ENCODE measurements at places on chromosomes 3 and 15.
A peak's percentile ranks its signal among the peaks of the same experiment; 100 is the strongest.

GRCh38 chr3:160806094-160806493, 50.1 kb downstream of the PPM1L start:
- ATAC-seq: no peak

DNA sequence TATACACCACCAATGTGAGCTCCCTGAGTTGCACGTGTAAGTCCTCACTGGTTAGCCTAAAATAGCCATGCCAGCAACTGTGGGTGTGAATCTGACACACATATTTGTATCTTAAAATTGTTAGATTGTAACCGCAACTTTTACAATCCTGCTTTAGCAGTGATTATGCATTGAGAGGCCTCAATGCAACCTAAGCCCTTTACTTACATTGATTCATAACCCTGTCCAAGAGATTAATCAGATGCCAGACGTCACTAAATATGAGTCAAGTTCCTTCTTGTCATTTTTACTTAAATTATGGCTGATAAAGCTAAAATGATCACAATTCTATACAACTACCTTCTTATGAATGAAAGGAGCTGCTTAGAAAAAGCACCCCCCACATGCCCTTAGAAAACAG, 46.9 kb downstream of the IL17RD start:
- no peak for ATAC-seq

- ATAC-seq: no peak
Measured at GRCh38 chr3:143070977-143071551, 48.5 kb upstream of the CHST2 start.

DNA sequence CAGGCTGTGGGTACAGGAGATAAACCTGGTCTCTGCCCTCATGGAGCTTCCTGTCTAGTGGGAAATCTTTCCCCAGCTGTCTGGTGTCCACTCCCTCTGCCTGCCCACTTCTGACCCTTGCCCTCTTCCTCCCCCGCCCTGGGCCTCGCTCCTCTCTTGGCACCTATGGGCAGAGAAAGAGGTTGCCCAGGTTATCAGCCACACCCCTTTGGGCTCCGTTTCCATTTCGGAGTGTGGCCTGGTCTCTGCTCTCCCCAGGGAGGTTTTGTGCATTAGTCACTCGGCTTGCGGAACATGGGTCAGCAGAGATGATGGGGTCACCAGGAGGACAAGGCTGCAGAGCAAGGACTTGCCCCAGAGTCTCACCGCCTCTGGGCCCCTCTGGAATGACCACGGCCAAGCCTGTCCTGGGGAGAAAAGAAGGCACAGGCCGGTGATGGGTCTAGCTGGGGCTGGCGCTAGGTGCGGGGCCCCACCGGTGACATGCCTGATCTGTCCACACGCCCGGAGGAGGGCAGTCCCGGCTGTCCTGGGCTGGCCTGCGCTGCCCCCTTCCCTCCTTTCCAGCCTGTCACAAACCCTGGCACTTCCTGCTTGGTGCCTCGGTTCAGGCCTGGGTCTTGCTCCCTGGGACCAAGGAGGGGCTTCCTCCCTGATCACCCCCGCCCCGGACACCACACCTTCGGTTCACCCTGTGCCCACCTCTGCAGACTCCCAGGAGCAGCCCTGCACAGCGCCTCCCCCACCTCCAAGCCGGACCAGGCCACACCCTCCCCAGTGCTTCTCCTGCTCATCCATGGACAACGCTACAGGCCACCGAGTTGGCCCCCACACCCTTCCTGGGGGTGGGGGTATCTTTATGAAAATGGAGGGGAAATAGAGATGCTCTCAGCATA, 35.6 kb upstream of the MUC4 start:
- no peak for ATAC-seq

GRCh38 chr3:48196611-48197010, 8.4 kb upstream of the CDC25A start:
- ATAC-seq: no peak

- peak; percentile 47 for ATAC-seq
Measured at GRCh38 chr3:197482001-197482400, 73.8 kb downstream of the BDH1 start.

- peak; percentile 94 for ATAC-seq
Measured at GRCh38 chr15:40506964-40507571, 36.3 kb downstream of the CHST14 start.

DNA sequence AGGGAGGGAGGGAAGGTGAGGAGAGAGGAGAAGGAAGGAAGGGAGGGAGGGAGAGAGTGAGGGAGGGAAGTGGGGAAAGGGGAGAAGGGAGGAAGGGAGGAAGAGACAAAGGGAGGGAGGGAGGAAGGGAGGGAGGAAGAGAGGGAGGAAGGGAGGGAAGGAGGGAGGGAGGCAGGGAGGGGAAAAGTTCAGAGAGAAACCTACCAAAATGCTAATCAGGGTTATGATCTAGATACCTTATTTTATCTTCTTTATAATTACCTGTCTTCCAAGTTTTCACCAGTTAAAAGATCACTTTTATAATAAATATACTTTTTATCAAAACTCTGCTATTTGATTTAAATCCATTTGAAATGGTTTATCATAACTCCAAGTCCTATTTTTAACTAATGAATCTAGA, 44.4 kb downstream of the FAM174B start:
- no peak for ATAC-seq
